ENCODE measurements at places on chromosomes 2 and 18. TPM values are rescaled to one million over a fixed set of nuclear protein-coding genes. Genes with fewer than 3 reads are reported as not detected.

GRCh38 chr2:109271920-109272319, 142.9 kb downstream of the SH3RF3 start:
- DNase-seq, result no peak

DNA sequence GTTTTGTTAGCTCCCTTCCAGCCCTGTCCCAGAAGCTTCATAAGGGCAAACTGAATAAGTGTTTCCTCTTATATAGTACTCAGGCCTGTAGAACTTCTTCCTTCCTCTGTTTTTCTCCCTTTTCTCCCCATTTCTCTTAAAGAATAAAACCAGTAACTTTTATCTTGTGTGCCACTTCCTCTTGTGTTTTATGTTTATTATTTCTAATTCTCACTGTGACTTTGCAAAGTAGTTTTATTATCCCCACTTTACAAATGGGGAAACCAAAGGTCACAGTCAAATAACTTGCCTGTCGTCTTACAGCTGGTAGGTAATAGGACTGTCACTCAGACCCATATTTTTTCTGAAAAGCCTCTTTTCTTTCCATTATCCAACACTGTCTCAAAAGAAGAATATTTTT, 42.4 kb downstream of the RBBP8 start:
- no peak for DNase-seq

- no peak for DNase-seq
Measured at GRCh38 chr2:112137516-112138158, 548 bp upstream of the FBLN7 start.

Gene ABCB11
- total RNA-seq, result not detected

GRCh38 chr2:2822143-2822542, 491.1 kb upstream of the MYT1L start:
- no peak for DNase-seq

- no peak for DNase-seq
Measured at GRCh38 chr2:241188361-241189092, at the start of gene ANO7. TSS of gene ANO7 (plus strand) at chr2:241188677. CDS start at chr2:241190064, 1,387 bp downstream.

DNA sequence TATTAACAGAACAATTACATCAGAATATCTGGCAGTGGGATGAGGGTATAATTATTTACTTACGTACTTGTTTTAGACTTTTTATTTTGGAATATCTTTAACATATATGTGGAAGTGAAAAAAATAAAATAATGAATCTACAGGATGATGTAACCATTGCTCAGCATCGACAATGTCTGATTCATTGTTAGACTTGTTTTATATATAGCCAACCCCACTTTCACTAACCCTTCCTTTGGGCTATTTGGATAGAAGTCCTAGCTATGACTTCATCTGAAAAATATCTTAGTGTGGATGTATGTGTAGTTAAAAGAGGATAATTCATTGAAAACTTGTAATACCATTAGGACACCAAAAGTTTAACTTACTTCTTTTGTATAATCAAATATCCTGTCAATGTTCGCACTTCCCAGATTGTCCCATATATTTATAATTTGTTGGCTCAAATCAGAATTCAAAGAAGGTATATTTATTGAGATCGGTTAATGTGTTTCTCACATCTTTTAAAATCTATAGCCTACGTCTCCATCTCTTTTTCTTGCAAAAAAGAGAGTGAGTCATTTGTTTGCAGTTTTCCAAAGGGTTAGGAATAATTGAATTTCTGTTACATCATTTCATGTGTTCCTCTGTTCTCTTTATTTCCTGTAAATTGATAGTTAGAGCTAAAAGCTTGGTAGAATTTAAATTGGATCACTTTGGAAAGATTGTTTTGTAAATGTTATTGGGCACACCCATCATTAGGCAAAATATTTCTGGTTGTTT, 506.1 kb upstream of the FAM98A start:
- DNase-seq, result no peak

DNA sequence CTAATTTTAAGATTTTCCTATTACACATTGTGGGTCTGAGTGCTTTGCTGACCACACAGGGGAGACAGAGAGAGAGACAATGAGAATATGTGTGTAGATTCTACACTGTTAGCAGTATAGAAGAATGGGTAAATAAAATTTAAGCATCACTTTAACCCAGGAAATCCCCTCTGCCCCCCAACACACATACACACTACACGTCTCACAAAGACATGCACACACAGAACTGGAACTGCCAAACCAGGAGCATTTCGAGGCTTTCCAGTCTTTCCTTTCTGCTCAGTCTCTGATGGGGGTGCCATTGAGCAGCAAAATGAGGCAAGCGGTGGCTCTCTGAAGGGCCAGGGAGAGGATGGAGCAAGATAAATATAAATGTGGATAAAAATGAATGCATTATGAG, 2.5 kb downstream of the MERTK start:
- DNase-seq, result peak; percentile 36

- no peak for DNase-seq
Measured at GRCh38 chr18:52422985-52423601, 83.1 kb downstream of the DCC start.

Gene GPR45
- total RNA-seq, result not detected

GRCh38 chr2:119206201-119206600, 17.4 kb upstream of the STEAP3 start:
- no peak for DNase-seq

- no peak for DNase-seq
Measured at GRCh38 chr18:67043276-67043675, 439.4 kb upstream of the CDH19 start.

GRCh38 chr2:233448220-233448559, 93.9 kb downstream of the DGKD start:
- DNase-seq, result no peak

Gene GREB1L
- total RNA-seq, result 0.60 TPM

DNA sequence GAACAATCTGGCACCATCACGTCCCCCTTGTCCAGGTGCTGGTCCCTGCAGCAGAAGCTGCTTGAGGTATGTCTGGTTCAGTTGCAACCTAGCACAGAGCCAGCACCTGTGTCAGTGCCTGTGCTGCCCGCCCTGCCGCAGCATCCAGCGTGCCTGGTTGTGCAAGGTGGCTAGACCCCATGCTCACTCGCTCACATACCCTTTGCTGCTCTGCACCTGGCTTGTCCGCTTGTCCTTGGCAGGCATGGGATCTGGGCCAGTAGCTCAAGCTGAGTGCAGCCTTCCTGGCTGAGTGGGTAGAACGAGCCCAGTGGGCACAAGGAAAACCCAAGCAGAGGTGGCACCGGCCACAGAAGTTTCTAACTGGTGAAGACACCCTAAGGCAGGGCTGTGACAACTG, 314.6 kb upstream of the KYNU start:
- DNase-seq, result no peak

Gene SCYGR4
- total RNA-seq, result not detected

GRCh38 chr2:163717515-163717914, 18.3 kb downstream of the FIGN start:
- no peak for DNase-seq

Gene ST8SIA3
- total RNA-seq, result not detected

Gene MOGAT1
- total RNA-seq, result not detected

DNA sequence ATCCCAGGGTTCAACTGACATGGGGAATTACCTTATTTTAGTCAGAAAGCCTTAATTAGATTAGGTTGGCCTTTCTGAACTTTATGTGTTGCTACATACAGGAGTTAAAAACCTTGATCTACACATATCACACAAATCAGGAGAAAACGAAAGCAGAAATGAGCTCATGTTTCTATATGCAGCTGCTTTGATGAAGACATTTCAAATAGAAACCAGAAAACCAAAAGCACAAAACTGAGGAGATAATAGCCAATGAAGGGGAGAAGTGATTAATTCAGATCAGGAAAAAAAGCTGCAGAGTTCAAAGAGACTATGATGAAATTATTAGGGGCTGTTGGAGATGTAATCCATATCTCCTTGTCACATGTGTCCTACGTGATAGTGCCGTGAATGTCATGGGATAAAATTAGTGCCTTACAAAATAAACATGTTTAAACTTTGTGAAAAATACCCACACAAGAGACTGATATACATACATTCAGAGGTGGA, 255.0 kb downstream of the CAMKMT start:
- DNase-seq, result no peak

Gene CABYR
- total RNA-seq, result 3.9 TPM

DNA sequence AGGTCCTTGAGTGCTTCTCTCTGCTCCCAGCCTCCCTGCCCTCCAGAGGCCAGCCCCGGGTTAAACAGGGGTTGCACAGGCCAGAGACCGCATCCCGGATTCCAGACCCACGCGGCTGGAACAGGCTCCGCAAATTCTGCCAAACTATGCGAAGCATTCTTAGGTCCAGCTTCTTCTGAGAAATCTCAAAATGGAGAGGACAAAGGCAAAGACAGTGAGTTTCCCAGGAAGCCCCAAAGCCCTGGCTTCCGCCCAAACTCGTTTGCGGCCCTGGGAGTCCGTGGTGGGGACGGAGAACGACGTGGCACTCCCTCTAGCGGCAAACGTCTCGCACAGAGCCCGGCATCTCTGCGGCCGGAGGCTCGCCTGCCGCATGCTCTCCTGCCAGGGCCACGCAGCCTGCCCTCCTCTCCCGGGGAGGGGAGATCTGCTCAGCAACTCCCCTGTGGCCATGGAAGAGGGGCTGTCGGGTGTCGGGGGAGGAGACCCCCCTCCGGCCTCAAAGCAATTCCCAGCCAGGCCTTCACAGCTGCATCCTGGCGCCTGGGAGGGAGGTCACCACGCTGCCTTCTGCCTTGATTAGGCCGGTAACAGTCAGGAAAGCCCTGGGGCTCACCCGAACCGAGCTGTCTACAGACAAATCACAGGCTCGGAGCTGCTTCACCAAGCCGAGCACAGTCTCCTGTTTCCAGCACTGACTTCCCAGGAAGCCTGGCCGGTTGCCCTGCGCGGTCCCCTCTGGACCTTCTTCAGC, 33.4 kb upstream of the KLHL29 start:
- DNase-seq, result peak; percentile 94

Gene KCNK3
- total RNA-seq, result 8.5 TPM

Gene CD28
- total RNA-seq, result not detected

DNA sequence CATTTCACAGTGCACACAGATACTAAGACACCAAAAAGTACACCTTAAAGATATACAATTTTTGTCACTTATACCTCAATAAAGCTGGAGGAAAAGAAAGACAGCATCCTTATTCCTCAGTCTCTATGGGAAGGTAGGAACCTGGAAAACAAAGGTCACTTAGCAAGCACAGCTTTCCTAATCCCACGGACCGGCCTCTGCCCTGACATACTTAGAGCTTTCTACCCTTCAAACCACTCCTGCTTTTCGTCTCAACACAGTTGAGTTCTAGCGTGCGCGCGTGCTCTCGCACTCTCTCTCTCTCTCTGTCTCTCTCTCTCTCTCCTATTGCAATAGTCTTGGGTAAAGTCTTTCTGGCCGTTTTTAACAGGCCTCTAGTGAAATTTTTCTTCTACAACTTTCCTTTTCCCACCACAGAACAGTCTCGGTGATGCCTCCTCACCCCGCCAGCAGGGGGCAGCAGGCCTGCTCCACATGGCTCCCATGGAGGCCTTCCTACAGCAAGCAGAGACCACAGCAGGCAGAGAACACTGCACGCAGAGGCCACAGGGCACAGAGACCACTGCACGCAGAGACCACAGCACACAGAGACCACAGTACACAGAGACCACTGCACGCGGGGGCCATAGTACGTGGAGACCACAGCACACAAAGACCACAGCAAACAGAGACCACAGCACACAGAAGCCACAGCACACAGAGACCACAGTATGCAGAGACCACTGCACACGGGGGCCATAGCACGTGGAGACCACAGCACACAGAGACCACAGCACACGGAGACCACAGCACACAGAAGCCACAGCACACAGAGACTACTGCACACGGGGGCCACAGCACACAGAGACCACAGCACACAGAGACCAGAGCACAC, 106.9 kb downstream of the FBXO15 start:
- no peak for DNase-seq

Gene NYAP2
- not detected for total RNA-seq

Gene GCG
- total RNA-seq, result not detected

Gene EDAR
- total RNA-seq, result not detected

DNA sequence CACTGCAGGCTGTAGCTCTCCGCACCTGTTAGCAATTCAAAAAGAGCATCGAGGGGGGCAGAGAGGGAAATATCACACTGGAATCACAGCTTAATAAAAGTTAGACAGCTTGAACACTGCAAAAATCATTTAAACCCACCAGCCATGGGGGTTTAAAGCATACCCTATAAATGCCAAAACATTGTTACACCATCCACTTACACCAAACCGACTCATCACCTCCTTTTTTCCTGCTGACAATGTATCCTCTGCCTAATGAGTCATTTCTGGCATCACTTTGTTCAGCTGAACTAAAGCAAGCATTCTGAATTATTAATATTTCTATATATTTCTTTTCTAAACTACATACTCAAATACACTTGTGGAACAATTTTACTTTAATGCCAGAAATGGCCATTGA, 21.6 kb downstream of the MC4R start:
- DNase-seq, result no peak

GRCh38 chr2:202355993-202356505, 20.1 kb upstream of the BMPR2 start:
- no peak for DNase-seq

GRCh38 chr2:17592731-17593409, 52.4 kb downstream of the VSNL1 start:
- DNase-seq, result no peak

DNA sequence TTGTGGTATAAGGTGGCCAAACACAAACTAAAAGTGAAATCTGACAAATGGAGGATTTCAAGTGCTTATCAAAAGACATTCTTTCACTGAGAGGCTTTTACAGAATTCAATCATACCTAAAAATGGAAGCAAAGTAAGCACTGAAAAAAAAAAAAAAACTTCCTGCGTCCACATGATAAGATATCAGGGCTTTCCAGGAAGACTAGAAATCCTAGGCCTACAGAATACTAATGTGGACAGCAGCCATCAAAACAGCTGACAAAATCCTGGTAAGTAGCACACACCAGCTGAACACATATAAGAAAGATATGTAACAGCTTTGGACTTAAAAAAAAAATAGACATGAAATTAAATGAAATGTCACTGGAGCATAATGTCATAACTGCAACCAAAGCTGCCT, 178.2 kb downstream of the SUCLG1 start:
- no peak for DNase-seq

Gene SPP2
- total RNA-seq, result not detected

Gene ITPRID2
- 94.5 TPM for total RNA-seq

DNA sequence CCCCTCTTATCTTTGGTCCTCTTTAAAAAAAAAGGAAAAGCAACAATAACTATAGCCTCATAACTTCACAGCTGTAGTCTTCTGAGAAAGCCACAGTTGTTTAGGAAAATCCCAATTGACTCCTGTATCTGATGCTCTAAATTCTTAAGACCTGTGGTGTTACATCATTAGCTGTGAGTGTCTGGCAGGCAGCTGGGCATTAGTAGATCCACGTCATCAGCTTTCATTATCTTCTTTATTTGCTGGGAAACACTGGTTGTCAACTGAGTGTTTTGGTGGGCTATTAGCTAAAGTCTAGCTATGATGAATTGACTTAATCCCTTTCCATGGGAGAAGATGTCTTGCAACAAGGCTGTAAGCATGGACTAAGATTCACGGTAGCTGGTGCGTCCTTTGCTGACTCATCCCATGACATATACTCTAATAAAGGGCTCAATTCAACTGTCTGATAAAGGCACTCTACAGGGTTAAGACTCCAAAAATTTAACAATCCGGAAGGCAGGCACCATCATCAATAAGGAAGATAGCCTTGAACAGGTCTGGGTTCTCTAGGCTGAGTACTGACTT, 517.2 kb downstream of the PLCL1 start:
- no peak for DNase-seq

- DNase-seq, result no peak
Measured at GRCh38 chr2:13021470-13021957, 304.8 kb downstream of the TRIB2 start.

- DNase-seq, result no peak
Measured at GRCh38 chr2:181307203-181307991, 149.8 kb upstream of the ITGA4 start.

Gene CTDSP1
- total RNA-seq, result 138 TPM

All from osteocyte (in vitro differentiated cells).